ENCODE measurements at places on chromosomes 4 and X.

- no peak for DNase-seq
Observed at GRCh38 chr4:57193209-57193810, 83.1 kb upstream of the IGFBP7 start.

DNA sequence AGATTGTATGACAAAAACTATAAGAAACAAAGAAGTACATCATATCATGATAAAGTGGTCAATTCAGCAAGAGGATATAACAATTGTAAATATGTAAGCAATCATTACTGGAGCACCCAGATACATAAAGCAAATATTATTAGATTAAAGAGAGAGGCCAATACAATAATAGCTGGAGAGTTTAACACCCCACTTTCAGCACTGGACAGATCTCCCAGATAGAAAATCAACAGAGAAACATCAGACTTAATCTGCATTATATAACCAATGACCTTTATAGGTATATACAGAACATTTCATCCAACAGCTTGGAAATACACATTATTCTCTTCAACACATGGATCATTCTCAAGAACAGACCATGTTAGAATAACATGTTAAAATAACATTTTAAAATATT is 128.4 kb downstream of the SPOCK3 start:
- DNase-seq = no peak

GRCh38 chrX:2192584-2193272 is 308.0 kb downstream of the DHRSX start:
- no peak for DNase-seq

DNA sequence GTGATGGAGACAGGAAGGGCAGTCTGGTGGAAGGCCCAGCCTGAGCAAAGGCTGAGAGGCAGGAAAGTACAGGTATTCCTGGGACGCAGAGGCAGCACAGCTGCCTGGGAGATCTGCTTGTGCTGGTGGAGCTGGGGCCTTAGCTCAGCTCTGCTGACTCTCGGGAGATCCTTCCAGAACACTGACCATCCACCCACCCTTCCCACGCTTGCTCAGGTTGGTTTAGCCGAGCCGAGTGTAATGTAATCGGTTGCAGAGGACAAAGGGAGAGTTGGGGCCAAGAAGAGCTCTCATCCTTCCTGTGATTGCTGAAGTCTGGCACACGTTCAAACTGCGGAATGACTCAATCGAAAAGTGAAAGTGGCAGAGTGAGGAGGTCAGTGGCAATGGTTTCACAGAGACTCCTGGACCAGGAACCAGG is 43.1 kb upstream of the GPR78 start:
- DNase-seq = no peak

DNA sequence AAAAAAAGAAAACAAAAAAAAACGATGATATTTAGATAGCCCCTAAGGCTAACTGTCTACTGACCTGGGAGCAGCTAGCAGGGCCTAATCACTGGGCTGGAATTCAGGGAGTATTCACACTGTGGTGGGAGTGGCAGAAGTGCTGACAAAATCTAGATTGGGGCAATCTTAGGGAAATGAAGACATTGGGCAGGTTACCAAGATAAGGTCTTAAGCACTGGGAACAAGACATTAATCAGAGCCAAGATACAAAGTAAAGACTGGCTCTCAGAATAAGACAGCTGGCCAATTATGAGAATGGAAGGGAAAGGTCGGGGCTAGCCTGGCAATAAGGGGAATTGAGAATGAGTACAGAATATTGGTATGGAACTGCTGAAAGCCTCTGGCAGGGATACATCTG is 100.2 kb upstream of the GRIA3 start:
- no peak for DNase-seq

- DNase-seq = peak; percentile 49
Observed at GRCh38 chr4:140151699-140152012, 2.3 kb downstream of the MAML3 start.

DNA sequence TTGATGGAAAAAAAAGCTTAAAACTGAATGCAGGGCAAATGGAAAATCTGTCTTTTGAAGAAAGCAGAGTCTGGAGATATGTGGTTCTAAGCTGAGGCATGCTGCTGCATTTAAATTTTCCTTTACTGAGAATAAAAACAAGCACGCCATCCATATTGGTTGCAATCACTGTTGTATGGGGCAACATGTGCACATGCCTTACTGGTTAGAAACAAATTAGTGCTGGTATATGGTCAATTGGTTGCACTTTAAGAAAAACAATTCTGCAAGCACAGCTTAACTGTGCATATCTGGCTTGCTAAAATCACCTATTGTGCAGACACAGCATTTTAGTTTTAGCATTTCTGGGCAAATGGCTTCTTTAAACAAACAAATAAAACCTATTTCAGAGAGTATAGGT is 239.1 kb downstream of the NDST4 start:
- no peak for DNase-seq

DNA sequence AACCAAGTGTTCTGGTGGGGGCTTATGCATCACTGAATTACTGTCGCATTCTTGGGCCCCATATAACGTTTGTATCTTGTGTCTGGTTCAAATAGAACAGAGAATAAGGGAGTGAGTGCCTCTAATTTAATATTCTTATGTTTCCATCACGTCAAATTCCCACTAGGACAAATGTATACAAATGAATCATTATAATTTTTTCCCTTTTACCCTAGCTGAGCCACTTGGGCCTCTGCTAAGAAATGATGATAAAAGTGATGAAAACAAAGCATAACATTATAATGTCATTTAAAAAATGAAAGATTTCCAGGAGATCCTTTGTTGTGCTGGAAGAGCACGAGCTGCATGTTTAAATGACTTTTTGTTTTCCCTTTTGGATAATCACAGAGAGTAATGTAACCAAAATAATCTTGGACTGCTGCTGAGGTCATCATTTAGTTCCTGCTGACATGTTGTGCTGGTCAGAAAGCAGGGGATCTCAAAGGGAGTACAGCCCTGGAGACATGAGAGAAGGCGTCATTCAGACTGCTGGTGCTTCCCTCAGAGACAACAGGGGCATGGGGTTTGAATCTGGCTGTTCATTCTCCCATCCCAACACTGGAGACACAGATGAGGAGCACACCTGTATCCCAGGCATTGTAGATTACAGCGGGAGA is 105.1 kb upstream of the SCOC start:
- no peak for DNase-seq

DNA sequence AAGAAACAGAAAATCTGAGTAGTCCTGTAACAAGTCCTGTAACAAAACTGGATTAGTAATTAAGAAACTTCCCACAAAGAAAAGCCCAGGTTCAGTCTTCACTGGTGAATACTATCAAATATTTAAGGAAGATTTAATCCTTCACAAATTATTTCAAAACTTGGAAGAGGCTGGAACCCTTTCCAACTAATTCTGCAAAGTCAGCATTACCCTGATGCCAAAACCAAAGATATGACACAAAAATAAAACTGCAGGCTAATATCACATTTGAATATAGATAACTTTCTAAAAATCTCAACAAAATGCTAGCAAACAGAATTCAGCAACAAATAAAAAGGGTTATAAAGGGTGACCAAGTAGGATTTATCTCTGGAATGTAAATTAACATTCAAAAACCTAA is 80.5 kb downstream of the AR start:
- DNase-seq = no peak

- DNase-seq = no peak
Observed at GRCh38 chrX:9285342-9285771, 179.5 kb upstream of the TBL1X start.

GRCh38 chrX:108117988-108118387 is 26.4 kb downstream of the ATG4A start:
- DNase-seq = no peak

DNA sequence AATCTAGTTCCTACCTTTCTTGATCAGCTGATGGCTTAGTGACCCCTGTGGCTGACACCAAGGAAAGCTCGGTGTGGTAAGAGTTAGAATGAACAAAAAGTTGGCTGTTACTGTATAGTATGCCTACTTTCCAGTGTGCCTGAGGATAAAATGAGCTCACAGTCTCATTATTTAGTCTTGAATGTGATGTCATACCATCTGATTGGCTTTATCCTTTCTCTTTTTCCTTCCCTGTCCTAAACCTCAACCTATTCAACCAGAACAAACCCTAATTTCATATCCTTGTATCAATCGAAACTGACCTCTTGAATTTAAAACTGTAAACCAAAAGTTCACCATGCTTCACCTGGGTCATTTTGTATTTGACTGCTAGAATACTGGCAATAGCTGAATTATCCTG is 156.4 kb downstream of the PPARGC1A start:
- no peak for DNase-seq

- no peak for DNase-seq
Observed at GRCh38 chrX:71118985-71119535, 664 bp downstream of the MED12 start.

DNA sequence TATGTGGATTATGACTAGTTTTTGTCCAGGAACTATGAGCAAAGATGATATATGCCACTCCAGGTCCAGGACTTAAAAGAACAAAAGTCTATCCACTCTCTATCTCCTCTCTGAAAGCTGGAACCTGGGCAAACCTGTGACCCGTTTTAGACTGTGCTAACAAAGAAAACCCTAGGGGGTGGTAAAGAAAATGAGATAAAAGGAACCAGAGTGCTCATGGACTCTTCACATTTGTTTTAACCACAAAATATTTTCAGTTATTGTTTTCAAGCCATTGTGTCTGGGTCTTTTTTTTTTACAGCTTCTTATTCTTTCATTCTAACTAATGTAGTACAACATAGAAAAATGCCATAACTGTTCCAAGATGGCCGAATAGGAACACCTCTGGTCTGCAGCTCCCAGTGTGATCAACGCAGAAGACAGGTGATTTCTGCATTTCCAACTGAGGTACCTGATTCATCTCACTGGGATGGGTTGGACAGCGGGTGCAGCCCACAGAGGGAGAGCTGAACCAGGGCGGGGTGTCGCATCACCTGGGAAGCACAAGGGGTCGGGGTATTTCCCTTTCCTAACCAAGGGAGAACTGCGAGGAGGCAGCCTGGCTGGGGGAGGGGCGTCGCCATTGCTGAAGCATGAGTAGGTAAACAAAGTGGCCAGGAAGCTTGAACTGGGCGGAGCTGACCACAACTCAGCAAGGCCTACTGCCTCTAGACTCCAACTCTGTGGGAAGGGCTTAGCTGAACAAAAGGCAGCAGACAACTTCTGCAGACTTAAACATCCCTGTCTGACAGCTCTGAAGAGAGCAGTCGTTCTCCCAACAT is 45.1 kb downstream of the CHM start:
- no peak for DNase-seq

DNA sequence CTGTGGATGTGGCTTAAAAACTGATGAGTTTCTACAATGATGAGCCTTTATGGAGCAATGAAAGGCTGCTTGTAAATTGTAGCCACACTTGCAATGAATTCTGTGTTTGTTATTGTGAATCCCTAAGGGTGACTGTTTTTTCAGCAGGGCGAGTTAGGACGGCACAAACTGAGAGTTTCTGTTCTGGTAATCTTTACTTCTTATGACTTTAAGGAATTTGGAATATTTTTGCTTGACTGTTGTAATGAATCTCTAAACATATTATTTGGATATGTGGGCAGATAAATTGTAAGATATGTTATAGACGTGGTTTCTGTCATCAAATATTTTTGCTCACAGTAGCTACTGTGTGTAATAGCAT is 22.2 kb downstream of the RBPJ start:
- DNase-seq = no peak

- DNase-seq = no peak
Observed at GRCh38 chrX:137999552-137999951, 433.6 kb downstream of the ZIC3 start.

DNA sequence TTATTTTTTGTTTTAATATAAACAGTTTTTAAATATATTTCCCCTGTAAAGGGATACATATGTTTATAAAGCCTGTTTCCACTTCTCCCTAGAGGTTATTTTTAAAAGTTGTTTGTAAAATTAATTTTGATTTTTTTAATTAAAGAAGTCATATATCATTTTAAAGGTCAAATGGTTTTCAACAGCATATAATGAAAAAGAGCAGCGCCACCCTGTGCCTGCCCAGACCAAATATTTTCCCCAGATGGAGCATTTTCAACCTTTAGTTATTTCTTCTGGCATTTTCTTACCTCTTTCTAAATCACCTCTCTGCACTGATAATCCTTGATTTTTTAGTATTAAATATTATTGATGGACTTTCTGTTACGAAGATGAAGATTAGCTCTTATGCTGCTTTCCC is 21.0 kb downstream of the MSX1 start:
- DNase-seq = no peak

DNA sequence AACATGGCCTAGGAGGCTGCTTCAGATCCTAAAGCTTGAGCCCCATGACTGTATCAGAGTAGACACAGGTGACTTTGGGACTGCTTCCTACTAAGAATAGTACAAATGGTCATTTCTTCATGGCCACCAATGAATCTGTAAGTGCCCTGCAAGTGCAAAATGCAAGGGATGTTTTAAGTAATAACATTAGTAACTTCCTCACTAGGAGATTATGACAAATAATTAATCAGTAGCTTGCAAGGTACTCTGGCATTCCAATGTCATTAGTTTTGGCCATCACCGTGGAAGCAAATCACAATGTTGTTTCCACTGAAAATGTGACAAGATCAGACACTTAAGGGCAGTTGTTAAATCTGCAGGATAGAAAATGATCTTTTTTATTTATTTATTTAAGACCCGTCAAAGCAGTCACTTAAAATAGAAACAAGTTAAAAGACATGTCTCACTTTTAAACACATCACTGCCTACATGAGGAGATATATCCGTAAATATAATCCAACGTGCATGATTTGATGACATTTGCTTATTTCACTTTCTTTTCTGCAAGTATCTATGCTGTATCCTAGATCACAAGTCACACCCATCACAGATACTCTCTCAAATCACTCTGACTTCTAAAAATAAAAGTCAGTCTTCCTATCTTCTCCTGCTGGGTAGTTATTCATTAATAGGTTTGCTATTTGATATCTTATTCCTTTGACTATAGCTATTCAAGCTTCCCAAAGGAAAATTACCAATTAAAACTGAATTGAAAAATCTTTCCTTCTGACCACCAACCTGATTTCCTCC is 400.6 kb downstream of the IL15 start:
- DNase-seq = no peak

- DNase-seq = no peak
Observed at GRCh38 chrX:51608766-51609165, 9.9 kb downstream of the CENPVL3 start.

DNA sequence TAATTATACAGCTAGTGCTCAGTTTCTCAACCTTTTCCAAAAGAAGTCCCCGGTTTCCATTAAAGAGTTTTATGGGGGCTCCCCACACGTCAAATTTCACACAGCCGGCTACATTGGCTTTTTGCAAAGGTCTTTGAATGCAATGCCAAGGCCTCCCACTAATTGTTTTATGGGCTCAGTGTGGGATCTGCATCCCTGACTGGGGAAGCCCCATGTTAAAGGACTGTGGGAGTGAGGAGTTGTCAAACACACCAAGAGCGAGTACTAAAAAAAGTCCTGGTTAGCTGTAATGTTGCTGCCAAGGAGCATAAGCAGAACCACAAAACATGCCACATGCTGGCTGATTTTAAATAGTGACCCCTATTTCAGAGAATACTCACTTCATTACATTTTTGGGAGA is 162.6 kb downstream of the BMPR1B start:
- DNase-seq = no peak

GRCh38 chr4:122285285-122285684 is 93.5 kb upstream of the ADAD1 start:
- DNase-seq = no peak

GRCh38 chrX:8721536-8721935 is 10.4 kb downstream of the ANOS1 start:
- DNase-seq = no peak
